ENCODE measurements at places on chromosomes 1 and 21.

- DNase-seq, result no peak
These were observed 8.8 kb upstream of the C1orf115 start for GRCh38 chr1:220681220-220681880.

DNA sequence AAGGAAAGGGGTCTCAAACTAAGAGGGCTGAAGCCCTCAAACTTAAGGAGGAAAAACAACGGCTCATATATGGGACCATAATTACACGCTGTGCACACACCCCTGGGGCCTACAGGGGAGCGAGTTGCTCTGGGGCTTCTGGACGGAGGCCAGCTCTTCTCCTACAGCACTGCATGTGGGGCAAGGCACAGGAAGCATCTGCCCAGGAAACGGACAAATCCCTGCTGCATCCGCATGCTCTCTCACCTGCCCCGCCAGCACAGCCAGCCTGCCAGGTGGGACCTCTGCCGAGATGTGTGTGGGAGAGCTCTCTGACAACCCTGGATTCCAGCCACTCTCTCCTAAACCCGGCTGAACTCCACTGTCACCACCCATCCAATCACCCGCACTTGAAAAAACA lies 54.1 kb downstream of the MRPL37 start:
- DNase-seq, result no peak

GRCh38 chr1:11955221-11955620 lies 20.7 kb downstream of the PLOD1 start:
- DNase-seq, result no peak

GRCh38 chr1:219991511-219991810 lies 54.8 kb downstream of the EPRS1 start:
- DNase-seq, result no peak

DNA sequence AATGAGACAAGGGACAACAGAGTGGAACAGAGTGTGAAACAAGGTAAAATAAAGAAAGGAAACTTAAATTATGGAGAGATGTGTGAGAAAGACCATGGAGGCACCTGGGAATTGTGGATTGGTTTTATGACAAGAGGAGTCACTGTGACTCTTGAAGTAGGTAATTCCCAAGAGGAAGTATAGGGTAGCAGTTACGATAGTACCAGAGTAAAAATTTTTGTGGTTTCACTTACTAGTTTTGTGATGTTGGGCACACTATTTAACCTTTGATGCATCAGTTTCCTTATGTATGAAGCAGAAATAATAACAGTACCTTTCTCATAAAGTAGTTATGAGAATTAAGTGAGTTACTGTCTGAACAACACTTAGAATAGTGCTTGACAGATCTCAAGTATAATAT lies 267.9 kb upstream of the DPYD start:
- DNase-seq, result no peak

GRCh38 chr21:16194788-16195537 lies 465.2 kb downstream of the USP25 start:
- no peak for DNase-seq

- DNase-seq, result no peak
These were observed 102.7 kb downstream of the CC2D1B start for GRCh38 chr1:52263153-52263910.

- no peak for DNase-seq
These were observed 4.3 kb upstream of the PHLDA3 start for GRCh38 chr1:201473296-201473695.

DNA sequence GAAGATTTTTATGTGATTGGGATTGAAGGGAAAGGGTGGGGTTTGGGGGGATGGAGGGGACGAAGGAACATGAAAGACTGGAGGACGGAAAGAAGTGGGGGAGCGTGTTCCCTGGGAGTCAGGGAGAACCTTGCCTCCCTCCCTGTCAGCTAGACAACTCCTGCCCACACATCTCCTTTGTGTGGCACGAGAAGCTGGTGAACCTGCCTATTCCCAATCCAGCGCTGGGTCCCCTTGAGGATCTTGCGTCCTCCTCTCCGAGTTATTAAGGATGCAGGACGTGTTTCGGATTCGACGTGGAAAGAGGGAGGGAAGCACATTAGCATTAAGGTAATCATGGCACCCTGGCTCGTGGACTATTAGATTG lies 1.4 kb downstream of the LRRC7 start:
- no peak for DNase-seq

- no peak for DNase-seq
These were observed 42.8 kb upstream of the USP24 start for GRCh38 chr1:55257958-55258357.

DNA sequence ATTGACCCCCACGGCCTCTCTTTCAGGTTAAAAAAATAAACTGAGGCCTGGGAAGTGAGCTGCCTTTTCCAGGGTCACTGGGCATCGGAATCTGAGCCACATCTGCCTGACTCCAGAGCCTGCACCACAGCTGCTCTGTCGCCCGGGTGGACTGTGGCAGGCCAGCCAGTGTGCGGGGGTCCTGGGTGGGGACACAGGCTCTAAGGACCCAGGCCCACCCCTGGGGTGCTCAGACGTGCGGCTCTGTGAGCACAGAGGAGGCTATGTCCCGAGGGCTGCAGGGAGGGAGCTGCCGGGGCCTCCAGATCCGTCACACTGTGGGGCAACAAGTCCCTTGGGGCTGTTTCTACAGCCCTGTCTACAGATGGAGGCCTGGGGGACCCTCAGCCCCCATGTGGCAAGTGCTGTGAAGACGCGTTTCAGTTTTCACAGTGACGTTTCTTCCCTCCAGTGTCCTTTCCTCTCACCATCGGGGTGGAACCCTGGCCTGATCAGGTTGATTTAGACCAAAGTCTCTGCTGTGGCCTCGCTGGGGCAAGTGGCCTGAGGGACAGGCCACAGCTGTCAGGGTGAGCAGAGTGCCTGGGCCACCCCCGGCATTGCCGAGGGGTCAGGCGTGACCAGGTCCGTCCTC lies 39.2 kb upstream of the ACTRT2 start:
- no peak for DNase-seq

- DNase-seq, result no peak
These were observed 101.5 kb downstream of the DDX20 start for GRCh38 chr1:111857194-111857651.

DNA sequence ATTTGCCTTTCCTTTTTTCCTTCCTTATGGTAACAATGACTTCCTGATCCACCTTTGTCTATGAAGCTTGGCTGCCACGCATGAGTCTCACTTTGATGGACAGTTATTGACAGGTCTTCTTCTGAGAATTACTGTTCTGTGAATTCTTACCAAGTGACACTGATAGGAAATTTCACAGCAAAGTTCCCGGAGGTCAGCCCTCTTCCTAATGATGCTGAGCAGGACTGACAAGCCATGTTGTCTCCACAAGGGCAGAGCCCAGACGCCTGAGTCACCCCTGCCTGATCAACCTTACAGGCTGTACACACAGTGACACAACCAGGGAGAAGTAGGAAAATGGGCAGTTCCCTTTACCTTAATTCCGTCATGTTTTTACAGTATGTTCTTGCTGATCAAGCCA lies 44.2 kb downstream of the ZC3H11B start:
- no peak for DNase-seq

DNA sequence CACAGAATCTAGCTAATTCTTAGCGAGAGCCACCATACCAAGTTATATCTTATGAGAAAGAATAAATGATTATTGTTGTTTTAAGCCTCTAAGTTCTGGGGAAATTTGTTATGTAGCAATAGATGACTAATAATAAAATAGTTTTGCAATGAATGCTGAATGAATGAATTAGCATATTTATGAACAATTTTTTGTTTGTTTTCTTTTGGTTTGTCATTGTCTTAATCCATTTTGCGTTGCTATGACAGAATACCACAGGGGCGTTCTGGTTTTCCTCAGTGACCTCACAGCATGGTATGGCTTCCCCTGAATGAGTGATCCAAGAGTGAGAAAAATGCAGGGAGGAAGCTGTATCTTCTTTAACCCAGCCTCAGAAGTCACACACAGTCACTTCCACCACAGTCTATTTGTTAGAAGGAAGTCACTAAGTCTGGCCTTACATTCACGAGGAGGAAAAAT lies 53.8 kb upstream of the HPDL start:
- no peak for DNase-seq

- no peak for DNase-seq
These were observed 835 bp downstream of the LRRN2 start for GRCh38 chr1:204684571-204685235.

GRCh38 chr1:222665964-222666363 lies 46.3 kb downstream of the AIDA start:
- DNase-seq, result no peak

DNA sequence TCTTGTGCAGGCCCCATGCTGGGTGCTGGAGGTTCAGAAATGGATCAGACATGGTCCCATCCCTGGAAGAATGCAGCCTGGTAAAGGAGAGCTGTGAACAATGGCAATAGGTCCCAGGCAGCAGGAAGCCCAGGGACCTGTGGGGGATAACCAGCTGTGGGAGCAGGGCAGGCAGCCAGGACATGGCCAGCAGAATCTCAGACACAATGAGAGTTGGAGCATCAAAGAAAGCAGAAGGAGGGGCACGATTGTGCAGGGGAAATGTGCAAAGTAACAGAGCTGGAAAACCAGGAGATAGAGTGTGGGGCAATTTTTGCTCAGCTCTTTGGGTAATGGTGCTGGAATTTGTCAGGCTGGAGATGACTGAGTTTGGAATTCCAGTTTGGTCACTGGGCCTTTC lies 44.3 kb downstream of the C8B start:
- no peak for DNase-seq

GRCh38 chr1:204338997-204339396 lies 20.7 kb downstream of the PLEKHA6 start:
- no peak for DNase-seq

- no peak for DNase-seq
These were observed 2.5 kb upstream of the APOBEC4 start for GRCh38 chr1:183655562-183656075.

GRCh38 chr1:32263744-32264143 lies 12.7 kb downstream of the LCK start:
- no peak for DNase-seq

GRCh38 chr1:69842326-69842725 lies 274.6 kb downstream of the LRRC7 start:
- no peak for DNase-seq

DNA sequence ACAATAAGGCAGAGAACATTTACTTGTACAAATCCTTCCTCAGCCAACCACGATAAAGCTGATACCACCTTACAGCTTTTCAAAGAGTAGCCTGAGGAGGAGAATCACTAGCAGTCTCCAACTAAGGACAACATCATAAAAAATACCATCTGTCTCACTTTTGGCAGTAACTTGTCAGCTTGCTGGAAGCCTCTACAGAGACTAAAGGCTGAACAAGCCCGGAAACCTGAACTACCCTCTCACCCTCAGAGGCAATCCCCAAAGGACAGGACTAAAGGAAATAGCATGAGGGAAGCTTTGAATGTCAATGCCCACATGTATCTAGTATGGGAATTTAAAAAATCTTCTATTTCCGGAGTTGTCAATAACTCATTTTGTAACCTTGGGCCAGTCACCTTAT lies 10.6 kb downstream of the SRSF4 start:
- no peak for DNase-seq

DNA sequence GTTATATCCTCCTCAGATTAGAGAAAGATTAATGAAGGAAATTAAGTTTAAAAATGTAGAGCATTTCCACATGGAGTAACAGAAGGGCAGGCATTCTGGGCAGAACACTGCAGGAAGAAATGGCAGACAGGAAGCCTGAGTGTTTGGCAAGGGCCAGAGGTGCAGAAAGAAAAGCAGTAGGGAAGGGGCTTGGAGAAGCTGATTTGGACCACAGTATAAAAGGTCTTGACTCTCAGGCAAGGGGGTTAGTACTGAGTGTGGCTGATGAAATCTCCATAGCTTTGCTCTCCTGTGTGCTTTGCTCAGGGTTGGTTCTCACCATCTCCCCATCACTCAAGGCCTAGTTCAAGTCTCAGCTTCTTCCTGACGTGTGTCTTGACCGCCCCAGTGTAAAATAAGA lies 80.2 kb downstream of the SLC45A1 start:
- DNase-seq, result no peak

DNA sequence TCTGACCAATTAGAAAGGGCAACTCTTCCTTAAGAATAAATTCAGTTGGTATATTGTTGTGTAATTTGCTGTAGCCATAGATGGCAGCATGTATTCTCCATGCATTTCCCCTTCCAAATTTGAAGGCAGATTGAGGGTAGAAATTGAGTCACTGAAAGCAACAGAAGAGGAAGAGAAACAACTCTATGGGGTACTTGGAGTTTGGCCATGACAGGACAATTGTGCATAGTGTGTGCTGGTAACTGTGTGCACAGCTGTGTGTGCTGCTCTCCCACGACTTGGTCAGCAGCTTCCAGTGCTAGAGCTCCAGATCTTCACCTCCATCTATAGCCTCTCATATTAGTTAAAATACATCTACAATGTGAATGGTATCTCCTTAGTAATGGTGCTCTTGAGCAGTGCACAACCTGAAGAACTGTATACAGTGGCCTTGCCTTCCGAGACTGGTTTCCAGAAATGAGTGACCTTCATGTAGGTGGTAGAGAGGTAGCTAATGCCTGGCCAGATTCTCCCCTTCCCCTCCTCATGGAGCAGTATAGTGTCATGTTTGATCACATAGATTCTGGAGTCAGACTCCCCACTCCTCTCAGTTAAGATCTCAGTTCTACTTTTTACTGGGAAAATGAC lies 882 bp upstream of the FCAMR start:
- no peak for DNase-seq

DNA sequence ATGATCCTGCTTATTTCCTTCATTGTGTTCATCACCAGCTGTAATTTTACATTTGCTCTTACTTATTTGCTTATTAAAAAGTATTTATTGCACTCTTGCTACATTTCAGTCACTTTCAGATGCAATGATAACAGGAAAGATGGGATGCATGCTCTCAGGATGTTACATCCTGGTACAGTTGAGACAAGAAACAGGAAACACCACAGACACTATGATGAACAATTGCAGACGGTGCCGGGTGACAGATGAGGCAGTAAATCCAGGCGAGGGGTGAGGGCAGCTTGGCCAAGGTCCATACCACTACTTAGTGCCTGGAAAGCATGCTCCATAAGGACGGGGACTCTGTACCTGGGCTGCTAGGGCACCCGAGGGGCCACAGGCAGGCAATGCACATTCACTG lies 156.6 kb upstream of the RAB4A start:
- DNase-seq, result no peak

DNA sequence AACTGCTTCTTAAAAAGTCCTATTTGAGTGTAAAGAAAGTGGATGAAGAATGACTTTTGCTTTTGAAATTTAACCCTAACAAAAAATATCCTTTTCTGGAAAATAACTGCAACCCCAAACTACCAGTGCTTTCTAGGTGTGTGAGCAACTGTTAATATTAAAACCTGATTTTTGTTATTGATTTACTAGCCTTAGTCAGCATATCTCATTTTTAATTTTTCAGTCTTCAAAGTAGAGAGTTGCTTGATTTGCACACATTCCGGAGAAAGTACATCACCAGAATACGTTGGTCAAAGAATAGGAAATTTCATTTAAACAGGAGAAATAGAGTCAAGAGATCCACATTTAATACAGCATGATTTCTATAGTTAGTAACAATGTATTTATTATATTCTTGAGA lies 141.8 kb upstream of the ADAMTS5 start:
- no peak for DNase-seq

Measured in esophagus squamous epithelium (tissue), 5 donors.